ENCODE measurements at places on chromosomes 2 and 18. TPM values are rescaled to one million over a fixed set of nuclear protein-coding genes. Genes with fewer than 3 reads are reported as not detected.
A peak's percentile ranks its signal among the peaks of the same experiment; 100 is the strongest.

GRCh38 chr2:235745597-235745996 is 251.8 kb downstream of the AGAP1 start:
- no peak for DNase-seq
- no peak overlapping the region for H3K27ac ChIP-seq

DNA sequence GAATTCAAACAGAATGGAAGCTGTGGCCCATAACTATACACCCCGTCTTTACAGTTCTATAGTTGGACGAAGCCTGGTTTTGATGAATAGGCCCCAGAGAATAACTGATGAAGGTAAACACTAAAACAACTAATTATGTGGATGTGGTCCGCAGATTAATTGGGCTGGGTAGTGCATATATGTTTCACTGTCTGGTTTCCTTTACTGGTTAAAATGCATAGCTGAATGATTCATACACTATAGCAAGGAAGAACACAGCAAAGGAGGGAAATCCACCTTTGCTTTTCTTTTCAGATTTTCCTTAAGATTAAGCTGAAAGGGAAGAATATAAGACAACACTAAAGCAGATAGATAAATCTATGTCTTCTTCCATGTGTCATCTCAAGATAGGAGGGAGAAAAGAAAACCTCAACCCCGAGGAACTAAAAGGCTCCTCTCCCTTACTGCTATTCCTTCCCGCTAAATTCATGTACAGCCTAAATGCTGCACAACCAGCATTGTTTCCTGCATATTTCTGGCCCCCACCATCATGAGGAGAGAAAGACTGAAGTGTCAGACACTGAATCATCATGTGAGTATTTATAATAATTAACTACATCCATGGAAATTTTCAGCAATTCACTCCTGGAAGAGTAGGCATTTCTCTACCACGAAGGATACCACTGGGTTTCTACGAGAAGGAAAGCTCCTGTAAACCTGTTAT is 297.1 kb upstream of the CCDC68 start:
- no peak overlapping the region for H3K27ac ChIP-seq
- no peaks in the 10 kb centered on the region for H3K27me3 ChIP-seq
- no peak overlapping the region for H3K4me3 ChIP-seq
- H3K36me3 ChIP-seq, result peaks cover 9% of the 10 kb centered on the region
- H3K4me1 ChIP-seq, result peaks cover 7% of the 10 kb centered on the region

DNA sequence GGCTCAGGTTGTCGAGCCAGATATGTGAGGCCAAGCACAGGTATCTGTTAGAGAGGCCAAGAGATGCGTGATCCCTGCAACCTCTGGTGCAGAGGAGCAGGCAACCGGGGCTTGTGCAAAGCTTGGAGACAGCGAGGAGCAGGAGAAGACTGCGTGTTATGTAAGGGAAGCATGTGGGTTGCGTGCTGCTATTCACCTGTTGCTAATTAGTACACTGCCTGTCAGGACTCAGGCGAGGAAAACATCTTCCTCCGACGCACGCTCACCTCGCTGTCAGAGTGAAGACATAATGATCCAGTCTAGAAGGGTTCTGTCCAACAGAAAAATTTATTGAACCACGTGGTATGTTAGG is 102.5 kb downstream of the HNRNPLL start:
- DNase-seq, result no peak
- no peaks in the 10 kb centered on the region for H3K27me3 ChIP-seq
- H3K4me3 ChIP-seq, result no peak overlapping the region

The ZDBF2 gene
- polyA plus RNA-seq, result 10.3 TPM

The PLCD4 gene
- 3.3 TPM for polyA plus RNA-seq

DNA sequence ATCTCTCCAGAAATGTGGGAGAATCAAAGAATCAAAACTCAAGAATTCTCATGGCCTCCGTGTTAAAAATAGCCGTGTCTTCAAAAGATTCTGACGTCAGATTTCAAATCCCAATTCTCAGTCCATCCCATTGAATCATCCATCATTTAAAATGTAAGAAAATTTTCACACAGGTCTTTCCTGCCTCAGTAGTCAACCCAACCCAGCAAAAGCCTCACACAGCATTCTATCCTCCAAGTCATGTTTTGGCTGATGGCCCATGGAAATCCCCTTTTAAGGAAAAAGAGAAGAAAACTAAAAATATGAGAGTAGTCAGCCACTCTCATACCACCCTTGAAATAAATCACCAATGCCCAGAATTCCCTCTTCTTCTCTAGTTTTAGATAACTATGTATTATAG is 211.8 kb downstream of the C1D start:
- H3K4me3 ChIP-seq, result no peak overlapping the region
- peaks cover 5% of the 10 kb centered on the region for H3K4me1 ChIP-seq
- H3K36me3 ChIP-seq, result no peaks in the 10 kb centered on the region
- H3K27me3 ChIP-seq, result no peaks in the 10 kb centered on the region
- no peak overlapping the region for H3K27ac ChIP-seq

The UCN gene
- 5.8 TPM for polyA plus RNA-seq

GRCh38 chr2:204312105-204312504 is 233.2 kb upstream of the PARD3B start:
- H3K4me3 ChIP-seq, result no peak overlapping the region
- no peak for DNase-seq
- H3K27me3 ChIP-seq, result no peaks in the 10 kb centered on the region
- H3K4me1 ChIP-seq, result peaks cover 11% of the 10 kb centered on the region

DNA sequence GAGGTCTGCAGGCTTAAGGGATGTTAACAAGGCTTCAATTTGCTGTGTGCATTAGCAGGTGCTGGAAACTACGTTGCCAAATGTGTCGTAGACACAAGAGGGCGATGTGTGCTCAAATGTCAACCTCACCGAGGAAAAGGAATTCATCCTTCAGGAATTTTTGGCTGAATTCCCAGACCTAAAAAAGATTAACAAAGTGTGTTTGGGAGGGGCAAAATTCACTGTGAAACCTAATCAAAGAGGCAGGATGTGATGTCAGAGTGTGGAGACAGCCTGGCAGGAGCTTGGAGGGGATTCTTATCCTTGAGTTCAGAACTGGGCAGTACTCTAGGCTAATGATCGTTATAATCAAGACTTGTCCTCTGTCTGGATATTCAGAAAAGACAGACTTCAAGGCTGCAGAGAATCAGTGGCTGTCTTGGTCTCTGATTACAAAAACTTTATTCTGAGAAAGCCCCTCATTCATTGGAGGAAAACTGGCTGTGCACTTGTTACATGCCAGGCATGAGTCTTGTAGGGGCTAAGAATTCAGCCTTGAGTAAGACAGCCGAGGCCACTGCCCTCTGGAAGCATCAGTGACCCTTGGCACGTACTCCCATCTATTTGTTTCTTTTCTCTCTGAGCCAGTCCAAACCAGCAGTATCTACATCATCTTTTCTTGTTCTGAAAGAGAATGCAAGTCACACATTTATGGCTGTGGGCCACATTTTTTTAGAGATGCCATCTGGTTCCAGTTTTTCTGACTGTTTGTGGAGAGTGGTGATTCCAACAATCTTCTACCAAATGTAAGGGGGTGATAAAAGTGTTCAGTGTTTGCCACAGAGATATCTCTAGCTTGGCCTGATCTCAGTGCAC is 18.7 kb upstream of the SCYGR1 start:
- no peak overlapping the region for H3K4me3 ChIP-seq
- peak overlapping the region; percentile 68 for H3K27ac ChIP-seq
- DNase-seq, result peak; percentile 96
- no peaks in the 10 kb centered on the region for H3K36me3 ChIP-seq
- H3K4me1 ChIP-seq, result peaks cover 5% of the 10 kb centered on the region

DNA sequence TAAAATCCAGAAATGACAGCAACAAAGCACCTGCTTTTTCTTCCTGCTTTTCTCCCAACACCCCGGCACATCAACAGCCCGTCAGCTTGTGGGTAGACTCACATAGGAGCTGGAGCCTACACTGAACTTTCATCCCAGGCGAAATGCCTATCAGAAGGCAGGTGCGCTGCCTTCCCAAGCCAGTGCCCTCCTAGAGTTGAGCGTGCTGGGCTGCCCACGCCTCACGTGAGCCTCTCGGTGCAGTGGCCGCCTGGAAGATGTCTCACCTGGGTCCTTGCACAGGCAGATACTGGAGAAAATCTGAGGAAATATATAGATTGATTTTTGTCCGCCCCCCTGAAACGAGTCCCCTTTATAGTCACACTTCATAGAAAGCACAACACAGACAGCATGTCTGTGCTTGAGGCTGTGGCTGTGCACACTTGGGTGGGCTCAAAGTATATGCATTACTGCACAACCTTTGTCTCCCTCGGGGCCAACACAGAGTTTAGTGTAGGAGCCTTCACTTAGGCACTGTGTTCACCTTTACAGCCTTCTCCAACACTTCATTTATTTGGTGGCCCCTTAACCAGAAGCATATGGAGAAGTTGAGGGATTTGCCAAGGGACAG is 112.5 kb downstream of the SMAD7 start:
- H3K27me3 ChIP-seq, result no peaks in the 10 kb centered on the region
- no peak for DNase-seq
- H3K36me3 ChIP-seq, result no peaks in the 10 kb centered on the region

The ABCB11 gene
- polyA plus RNA-seq, result 0.02 TPM

DNA sequence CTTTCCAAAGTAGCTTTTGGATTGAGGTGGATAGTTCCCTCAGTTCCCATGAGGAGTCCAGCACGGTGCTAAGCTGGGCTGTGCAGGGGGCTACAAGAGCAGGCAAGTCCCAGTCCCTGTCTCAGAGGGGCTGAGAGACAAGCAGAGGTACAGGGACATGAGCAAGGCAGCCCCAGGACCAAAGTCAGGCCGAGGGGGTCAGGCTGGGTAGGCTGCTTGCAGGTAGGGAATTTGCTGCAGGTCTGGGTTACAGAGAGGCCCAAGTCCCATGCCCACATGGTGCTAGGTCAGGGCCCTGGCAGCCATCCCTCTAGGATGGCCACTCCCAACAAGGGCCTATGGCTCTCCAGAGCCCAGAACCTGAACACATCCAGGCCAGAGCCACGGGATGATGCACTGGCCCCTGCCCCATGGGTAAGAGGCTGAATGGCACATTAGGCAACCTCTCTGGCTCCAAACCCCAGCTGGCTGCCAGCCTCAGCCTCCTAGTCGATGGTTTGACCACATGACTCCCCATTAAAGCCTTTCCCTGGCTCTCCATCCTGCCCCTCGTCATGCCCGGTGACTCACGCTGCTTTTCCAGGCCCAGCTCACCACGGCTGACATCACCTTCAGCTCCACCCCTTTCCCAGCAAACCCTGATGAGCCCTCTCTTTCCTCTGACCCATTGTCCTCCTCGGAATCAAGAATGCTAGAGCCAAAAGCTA is 83.7 kb downstream of the SDC1 start:
- no peaks in the 10 kb centered on the region for H3K36me3 ChIP-seq
- H3K4me3 ChIP-seq, result no peak overlapping the region
- H3K4me1 ChIP-seq, result peaks cover 37% of the 10 kb centered on the region
- no peak overlapping the region for H3K27ac ChIP-seq

- H3K4me1 ChIP-seq, result no peaks in the 10 kb centered on the region
- no peak for DNase-seq
- H3K27me3 ChIP-seq, result no peaks in the 10 kb centered on the region
- no peak overlapping the region for H3K27ac ChIP-seq
- H3K4me3 ChIP-seq, result no peak overlapping the region
Observed at GRCh38 chr2:240269380-240269779, 128.9 kb upstream of the OTOS start.

GRCh38 chr2:215702116-215702902 is 266.4 kb upstream of the FN1 start:
- H3K4me1 ChIP-seq, result peaks cover 5% of the 10 kb centered on the region
- H3K27ac ChIP-seq, result no peak overlapping the region
- no peaks in the 10 kb centered on the region for H3K27me3 ChIP-seq
- H3K36me3 ChIP-seq, result no peaks in the 10 kb centered on the region

DNA sequence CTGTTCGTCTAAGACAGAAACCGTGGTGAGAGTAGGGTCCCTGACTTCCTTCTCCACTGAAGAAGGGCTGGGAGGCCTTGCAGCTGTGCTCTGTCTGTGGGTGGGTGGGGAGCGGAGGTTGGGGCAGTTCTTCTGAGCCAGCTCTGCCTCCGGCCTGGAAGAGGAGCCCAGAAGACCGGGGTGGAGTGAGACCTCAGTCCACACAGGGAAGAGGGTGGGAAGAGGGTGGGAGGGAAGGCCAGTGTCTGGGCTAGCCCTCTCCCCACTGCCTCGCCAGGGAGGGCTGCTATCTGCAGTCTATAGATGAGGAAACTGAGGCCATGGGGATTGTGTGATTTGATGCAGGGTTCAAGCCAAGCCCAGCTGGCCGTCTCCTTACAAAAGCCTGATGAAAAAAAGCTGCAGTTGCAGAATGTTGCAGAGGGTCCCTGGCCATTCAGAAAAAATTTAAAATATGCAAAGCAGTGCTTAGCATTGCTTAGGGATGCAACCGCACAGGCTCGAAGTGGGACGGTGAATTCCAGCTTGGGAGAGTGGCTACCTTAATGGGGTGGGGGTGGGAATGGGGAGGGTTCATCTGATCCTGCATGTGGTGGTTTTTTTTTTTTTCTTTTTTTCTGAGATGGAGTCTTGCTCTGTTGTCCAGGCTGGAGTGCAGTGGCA is 181.6 kb upstream of the HS6ST1 start:
- H3K36me3 ChIP-seq, result no peaks in the 10 kb centered on the region
- DNase-seq, result no peak
- no peaks in the 10 kb centered on the region for H3K27me3 ChIP-seq
- peaks cover 29% of the 10 kb centered on the region for H3K4me1 ChIP-seq

The GPBAR1 gene
- 2.9 TPM for polyA plus RNA-seq

DNA sequence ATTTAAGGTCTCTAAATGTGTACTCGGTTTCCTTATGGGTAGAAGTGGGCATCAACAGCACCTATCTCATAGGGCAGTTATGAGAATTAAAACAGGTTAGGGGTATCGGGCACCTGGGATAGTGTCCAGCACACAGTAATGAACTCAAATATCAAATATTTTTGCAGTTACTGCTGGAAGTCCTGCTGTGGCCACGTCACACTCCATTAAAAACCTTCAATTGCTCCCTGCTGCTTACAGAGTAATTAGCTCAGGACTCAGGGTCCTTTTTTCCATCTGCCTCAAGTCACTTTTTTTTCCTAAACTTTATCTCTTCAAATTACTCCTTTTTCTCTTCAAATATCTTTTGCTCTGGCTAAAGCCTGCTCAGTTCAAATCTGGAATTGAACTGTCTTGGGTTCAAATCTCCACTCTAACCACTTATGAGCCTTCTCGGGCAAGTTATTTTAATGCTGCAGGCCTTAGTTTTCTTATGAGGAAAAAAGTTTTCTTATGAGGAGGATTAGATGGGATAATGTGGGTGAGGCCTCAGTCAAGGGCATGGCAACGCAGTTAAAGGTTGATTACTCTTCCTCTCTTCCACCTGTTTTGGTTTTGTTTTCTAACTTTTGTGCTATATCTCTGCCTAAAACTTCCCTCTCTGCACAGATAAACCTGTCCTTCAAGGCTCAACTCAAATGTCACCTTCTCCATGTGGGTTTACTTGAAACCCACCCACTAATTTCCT is 36.6 kb downstream of the SPRED2 start:
- H3K27ac ChIP-seq, result no peak overlapping the region
- no peaks in the 10 kb centered on the region for H3K36me3 ChIP-seq
- no peaks in the 10 kb centered on the region for H3K27me3 ChIP-seq
- peaks cover 9% of the 10 kb centered on the region for H3K4me1 ChIP-seq
